ENCODE measurements at places on chromosomes 11 and 22. TPM values are rescaled to one million over a fixed set of nuclear protein-coding genes. Genes with fewer than 3 reads are reported as not detected.

DNA sequence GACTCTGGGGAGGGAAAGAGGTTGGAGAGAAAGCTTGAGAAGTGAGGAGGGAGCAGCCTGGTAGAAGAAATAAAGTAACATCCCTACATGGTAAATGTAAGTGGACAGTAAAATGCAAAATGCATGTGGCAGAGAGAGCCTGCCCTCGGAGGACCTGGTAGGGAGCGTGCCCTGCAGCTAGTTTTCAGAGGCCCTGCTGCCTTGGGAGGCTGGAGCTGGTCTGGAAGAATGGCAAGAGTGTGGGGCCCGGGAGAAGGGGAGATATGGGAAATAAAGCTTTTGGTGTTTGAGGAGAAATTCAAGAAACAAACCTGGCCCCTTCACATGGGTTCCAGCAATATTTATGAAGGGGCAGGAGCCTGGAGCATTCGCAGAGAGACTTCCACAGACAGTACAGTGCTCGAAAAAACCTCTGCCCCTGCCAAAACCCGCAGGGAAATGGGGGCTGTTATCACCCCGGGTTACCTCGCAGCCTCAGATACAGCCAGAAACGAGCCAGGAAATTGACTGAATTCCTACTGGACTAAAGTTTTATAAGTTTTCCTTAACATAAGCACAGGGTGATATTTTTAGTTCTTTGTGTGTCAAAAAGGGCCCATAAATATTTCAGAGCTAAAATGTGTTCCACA, 363.0 kb downstream of the TENM4 start:
- no peaks in the 10 kb centered on the region for H3K4me1 ChIP-seq
- no peaks in the 10 kb centered on the region for H3K36me3 ChIP-seq
- no peak overlapping the region for H3K4me3 ChIP-seq
- H3K27me3 ChIP-seq = no peaks in the 10 kb centered on the region
- DNase-seq = no peak

IL17REL gene
- total RNA-seq = 0.12 TPM

- H3K4me3 ChIP-seq = no peak overlapping the region
- no peak for DNase-seq
- no peaks in the 10 kb centered on the region for H3K27me3 ChIP-seq
- no peak overlapping the region for H3K27ac ChIP-seq
These were observed 190.7 kb downstream of the UVRAG start for GRCh38 chr11:76005756-76006155.

HBD gene
- not detected for total RNA-seq

OR11H1 gene
- not detected for total RNA-seq

CD3E gene
- not detected for total RNA-seq

GAS2 gene
- total RNA-seq = 21.5 TPM

GRCh38 chr11:47188259-47188658, 2.0 kb upstream of the PACSIN3 start:
- no peaks in the 10 kb centered on the region for H3K36me3 ChIP-seq
- no peak overlapping the region for H3K4me3 ChIP-seq
- no peak for DNase-seq
- no peaks in the 10 kb centered on the region for H3K4me1 ChIP-seq
- H3K27me3 ChIP-seq = no peaks in the 10 kb centered on the region
- peak overlapping the region; percentile 89 for H3K27ac ChIP-seq

DNA sequence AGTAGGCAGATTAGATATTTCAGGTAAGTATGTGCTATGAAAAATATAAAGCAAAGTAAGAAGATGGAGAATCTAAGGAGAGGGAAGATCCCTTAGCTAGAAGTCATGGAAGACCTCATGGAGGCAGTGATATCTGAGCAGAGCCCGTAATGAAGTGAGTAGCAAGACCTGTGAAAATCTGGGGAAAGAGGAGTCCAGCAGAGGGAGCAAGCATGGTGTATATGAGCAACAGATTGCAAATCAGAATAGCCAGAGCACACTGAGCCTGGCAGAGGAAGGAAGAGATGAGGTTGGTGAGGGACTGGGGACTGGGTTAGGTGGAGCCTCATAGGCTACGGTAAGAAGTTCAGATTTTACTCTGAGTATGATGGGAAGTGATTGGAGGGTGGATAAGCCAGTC, 9.4 kb downstream of the LHFPL7 start:
- no peak overlapping the region for H3K4me3 ChIP-seq
- no peak for DNase-seq
- no peaks in the 10 kb centered on the region for H3K27me3 ChIP-seq
- no peaks in the 10 kb centered on the region for H3K36me3 ChIP-seq
- no peak overlapping the region for H3K27ac ChIP-seq

DNA sequence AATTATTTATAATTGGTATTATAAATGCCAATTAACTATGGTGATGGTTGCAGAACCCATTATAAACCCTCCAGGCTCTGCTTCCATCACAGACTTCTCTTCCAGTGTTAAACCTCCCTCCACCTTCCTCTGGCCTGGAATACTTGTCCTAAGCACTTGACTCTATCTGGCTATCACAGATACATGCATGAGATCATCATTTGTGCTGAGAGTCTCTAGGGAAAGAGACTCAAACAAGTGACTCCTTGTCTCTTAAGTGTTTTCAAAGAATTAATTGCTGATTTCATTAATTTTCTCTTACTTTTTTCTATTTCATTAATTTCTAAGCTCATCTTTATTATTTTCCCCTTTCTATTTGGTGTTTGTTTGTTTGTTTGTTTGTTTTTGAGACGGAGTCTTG, 29.1 kb downstream of the RTL6 start:
- H3K36me3 ChIP-seq = no peaks in the 10 kb centered on the region
- no peak overlapping the region for H3K27ac ChIP-seq
- H3K4me1 ChIP-seq = no peaks in the 10 kb centered on the region
- H3K4me3 ChIP-seq = no peak overlapping the region
- H3K27me3 ChIP-seq = no peaks in the 10 kb centered on the region
- no peak for DNase-seq

BRSK2 gene
- 2.2 TPM for total RNA-seq

DNA sequence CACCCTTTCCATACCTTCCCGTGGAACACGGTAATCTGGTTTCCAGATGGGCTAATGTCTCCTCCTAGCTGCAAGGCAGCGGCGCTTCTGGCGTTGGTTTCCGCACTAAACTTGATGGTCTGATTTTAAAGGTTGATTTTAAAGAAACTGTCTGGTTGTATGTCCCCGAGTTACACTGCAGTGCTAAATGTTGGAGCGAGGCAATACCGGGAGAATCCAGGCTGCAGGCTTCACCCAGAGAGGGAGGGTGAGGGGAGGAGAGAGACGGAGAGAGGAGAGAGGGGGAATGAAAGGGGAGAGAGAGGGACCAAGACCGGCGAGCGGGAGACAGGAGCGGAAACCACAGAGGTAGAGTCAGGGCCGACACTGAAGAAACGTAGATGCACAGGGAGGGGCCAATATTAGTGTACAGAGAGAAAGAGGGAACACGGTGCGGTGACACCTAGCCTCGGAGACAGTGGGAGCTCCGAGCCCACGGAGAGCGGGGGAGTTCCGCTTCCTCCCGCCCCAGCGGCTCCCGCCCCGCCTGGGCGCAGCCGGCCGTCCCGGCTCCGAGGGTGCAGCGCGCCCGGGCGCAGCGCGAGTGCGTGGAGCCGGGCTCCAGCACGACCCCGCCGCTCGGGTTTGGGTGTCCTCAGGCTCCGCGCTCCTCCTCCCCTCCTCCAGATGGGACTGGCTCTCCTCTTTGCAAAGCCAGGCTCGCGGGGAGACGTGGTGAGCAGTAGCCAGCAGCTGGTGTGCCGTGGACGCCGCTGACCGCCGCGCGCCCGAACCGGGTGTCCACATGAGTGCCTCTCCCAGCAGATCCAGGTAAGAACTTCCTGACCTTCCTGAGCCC, 71.9 kb upstream of the GRAMD1B start:
- no peaks in the 10 kb centered on the region for H3K4me1 ChIP-seq
- peak overlapping the region; percentile 6 for H3K4me3 ChIP-seq
- no peak overlapping the region for H3K27ac ChIP-seq
- DNase-seq = no peak

- no peaks in the 10 kb centered on the region for H3K4me1 ChIP-seq
- H3K36me3 ChIP-seq = no peaks in the 10 kb centered on the region
- no peak overlapping the region for H3K4me3 ChIP-seq
- DNase-seq = no peak
- H3K27me3 ChIP-seq = no peaks in the 10 kb centered on the region
These were observed 9.0 kb downstream of the RPL27A start for GRCh38 chr11:8691601-8692000.

SLC35C1 gene
- 1.0 TPM for total RNA-seq

SCN3B gene
- total RNA-seq = 0.51 TPM

DNA sequence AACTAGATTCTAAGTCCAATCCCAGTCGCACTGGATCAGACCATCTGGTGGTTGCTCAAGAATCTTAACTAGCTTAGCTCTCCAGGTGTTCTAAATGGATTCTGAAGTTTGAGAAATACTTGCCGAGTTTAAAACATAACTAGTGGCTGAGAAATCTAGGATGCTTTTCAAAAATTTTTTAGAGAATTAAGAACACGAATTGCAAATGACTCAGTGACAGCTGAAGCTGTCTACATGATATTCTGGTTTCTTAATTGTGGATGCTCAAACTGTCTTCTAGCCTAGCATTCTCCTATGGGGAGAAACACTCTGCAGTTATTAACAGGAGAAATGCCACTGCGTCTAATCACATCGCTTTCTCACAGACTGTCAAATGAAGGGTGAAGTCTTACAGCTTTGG, 20.2 kb upstream of the TP53AIP1 start:
- H3K4me3 ChIP-seq = no peak overlapping the region
- DNase-seq = no peak
- H3K36me3 ChIP-seq = no peaks in the 10 kb centered on the region
- H3K4me1 ChIP-seq = no peaks in the 10 kb centered on the region
- no peaks in the 10 kb centered on the region for H3K27me3 ChIP-seq
- no peak overlapping the region for H3K27ac ChIP-seq

DNA sequence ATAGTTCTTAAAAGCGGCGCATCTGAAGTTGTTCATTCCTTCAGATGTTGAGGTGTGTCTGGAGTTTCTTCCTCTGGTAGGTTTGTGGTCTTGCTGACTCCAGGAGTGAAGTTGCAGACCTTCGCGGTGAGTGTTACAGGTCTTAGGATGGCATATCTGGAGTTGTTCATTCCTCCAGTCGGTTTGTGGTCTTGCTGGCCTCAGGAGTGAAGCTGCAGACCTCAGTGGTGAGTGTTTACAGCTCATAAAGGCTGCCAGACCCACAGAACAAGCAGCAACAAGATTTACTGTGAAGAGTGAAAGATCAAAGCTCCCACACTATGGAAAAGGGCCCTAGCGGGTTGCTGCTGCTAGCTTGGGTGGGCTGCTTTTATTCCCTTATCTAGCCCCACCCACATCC, 201.7 kb upstream of the PDGFD start:
- DNase-seq = no peak
- H3K27ac ChIP-seq = no peak overlapping the region
- no peaks in the 10 kb centered on the region for H3K36me3 ChIP-seq

DNA sequence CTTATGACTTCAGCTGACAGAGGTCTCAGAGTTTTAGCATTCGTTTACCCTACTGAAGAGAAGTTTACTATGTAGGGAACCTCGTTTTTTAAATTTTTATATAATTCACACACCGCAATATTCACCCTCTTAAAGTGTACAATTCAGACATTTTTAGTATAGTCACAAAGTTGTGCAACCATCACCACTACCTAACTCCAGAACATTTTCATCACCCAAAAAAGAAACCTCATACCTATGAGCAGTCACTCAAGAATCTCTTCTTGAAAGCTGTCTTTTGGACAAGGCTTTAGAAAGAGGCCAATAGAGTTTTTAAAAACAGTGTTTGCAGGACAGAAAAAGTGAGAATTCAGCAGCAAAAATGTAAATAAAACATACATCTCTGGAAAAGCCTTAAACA, 39.5 kb upstream of the CLNS1A start:
- no peak for DNase-seq
- no peaks in the 10 kb centered on the region for H3K27me3 ChIP-seq

LSP1 gene
- total RNA-seq = 27.7 TPM

- H3K27ac ChIP-seq = no peak overlapping the region
- no peaks in the 10 kb centered on the region for H3K27me3 ChIP-seq
- H3K4me3 ChIP-seq = no peak overlapping the region
- no peaks in the 10 kb centered on the region for H3K4me1 ChIP-seq
- DNase-seq = no peak
- H3K36me3 ChIP-seq = no peaks in the 10 kb centered on the region
These were observed 26.1 kb downstream of the TSPAN4 start for GRCh38 chr11:868802-869201.

- no peaks in the 10 kb centered on the region for H3K27me3 ChIP-seq
- no peak for DNase-seq
- no peak overlapping the region for H3K27ac ChIP-seq
- no peaks in the 10 kb centered on the region for H3K4me1 ChIP-seq
- H3K4me3 ChIP-seq = no peak overlapping the region
- no peaks in the 10 kb centered on the region for H3K36me3 ChIP-seq
These were observed 54.2 kb downstream of the TEAD1 start for GRCh38 chr11:12728417-12728816.

- no peaks in the 10 kb centered on the region for H3K27me3 ChIP-seq
- peak overlapping the region; percentile 99 for H3K4me3 ChIP-seq
- peak overlapping the region; percentile 85 for H3K27ac ChIP-seq
- peak; percentile 88 for DNase-seq
- H3K4me1 ChIP-seq = peaks cover 7% of the 10 kb centered on the region
These were observed 759 bp upstream of the PEX16 start for GRCh38 chr11:45918331-45918941.

CEND1 gene
- not detected for total RNA-seq

KREMEN1 gene
- total RNA-seq = 10.1 TPM

DNA sequence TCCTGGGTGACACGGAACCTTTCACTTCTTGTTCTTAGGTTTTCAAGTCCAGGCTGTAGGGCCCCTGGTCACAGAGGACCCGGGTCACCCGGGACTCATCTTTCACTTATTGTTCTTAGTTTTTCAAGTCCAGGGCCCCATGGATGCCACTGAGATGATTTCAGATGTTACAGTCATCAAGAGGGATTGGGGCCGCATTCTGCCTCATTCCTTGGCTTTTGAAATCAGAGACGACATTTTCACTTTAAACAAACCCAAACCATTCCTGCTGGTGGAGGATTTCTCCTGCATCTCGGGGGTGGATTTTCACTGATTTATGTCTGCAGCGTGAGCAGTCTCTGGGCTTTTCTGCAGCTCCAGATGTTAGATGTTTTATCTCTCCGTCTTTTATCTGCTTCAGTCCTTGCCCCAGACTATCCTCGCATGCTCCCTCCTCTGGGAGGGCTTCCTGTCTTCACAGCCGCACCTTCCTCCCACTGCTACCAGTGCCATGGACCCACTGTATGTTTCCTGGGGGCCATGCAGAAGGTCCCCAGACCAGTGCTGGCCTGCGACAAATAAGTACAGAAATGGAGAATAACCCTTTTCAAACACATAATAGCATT, 27.4 kb downstream of the FBLN1 start:
- H3K27ac ChIP-seq = peak overlapping the region; percentile 55
- no peaks in the 10 kb centered on the region for H3K36me3 ChIP-seq
- DNase-seq = no peak
- no peaks in the 10 kb centered on the region for H3K27me3 ChIP-seq
- H3K4me3 ChIP-seq = no peak overlapping the region

- H3K27me3 ChIP-seq = no peaks in the 10 kb centered on the region
- H3K36me3 ChIP-seq = no peaks in the 10 kb centered on the region
- peak within 1 kb of the TSS; percentile 29 for H3K4me3 ChIP-seq
- peak; percentile 51 for DNase-seq
These were observed at the start of gene PGGHG for GRCh38 chr11:288478-289397. PGGHG (plus strand) TSS chr11:289126; CDS start chr11:289817, 691 bp downstream.

SYVN1 gene
- total RNA-seq = 34.7 TPM

- H3K27me3 ChIP-seq = no peaks in the 10 kb centered on the region
- no peak overlapping the region for H3K4me3 ChIP-seq
- no peaks in the 10 kb centered on the region for H3K4me1 ChIP-seq
- no peaks in the 10 kb centered on the region for H3K36me3 ChIP-seq
These were observed 704.0 kb downstream of the KCNA4 start for GRCh38 chr11:29312812-29313211.

RAC2 gene
- 2.5 TPM for total RNA-seq

NXPE4 gene
- not detected for total RNA-seq
